T-helper 2 cell (primary cell): ENCODE measurements at places on chromosomes 7 and 10.

- DNase-seq = no peak
These were observed 154.6 kb upstream of the RHEB start for GRCh38 chr7:151674161-151674920.

- no peak for DNase-seq
These were observed 29.9 kb upstream of the CC2D2B start for GRCh38 chr10:95877881-95878280.

DNA sequence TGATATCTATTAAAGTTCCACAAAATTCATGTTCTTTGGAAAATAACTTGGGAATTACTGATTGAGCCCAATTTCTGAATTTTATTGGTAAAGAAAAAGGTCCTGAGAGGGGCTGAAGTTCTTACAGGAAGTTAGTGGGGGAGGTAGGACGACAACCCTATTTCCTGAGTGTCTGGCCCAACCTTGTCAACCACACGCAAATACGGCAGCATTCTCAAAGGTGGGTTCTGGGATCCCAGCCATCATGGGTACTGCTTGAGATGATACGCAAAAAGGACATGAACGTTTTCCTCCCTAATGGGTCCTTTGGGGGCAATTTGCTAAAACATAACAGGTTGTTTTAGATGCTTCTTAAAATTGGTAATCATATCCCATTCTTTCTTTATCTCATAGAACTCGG, 2.7 kb upstream of the PDCD4 start:
- no peak for DNase-seq

- no peak for DNase-seq
These were observed 16.2 kb upstream of the BLNK start for GRCh38 chr10:96287392-96288105.

DNA sequence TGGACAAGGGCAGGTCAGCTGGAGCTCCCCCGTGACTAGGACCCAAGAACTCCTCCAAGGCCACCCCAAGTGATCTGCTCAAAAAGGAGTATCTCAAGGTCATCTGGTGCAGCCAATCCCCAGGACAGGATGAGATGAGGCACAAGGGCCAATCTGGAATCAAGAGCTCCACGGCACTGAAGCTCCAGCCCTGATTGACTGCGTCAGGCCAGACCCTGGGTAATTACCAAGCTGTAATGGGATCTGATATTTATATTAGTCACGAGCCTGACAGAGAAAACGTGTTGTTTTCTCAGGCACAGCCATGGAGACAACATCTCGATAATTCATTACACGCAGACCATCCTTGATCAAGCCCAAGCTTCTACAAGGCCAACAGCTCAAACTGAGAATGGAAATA, 4.2 kb downstream of the KCNMA1 start:
- no peak for DNase-seq

DNA sequence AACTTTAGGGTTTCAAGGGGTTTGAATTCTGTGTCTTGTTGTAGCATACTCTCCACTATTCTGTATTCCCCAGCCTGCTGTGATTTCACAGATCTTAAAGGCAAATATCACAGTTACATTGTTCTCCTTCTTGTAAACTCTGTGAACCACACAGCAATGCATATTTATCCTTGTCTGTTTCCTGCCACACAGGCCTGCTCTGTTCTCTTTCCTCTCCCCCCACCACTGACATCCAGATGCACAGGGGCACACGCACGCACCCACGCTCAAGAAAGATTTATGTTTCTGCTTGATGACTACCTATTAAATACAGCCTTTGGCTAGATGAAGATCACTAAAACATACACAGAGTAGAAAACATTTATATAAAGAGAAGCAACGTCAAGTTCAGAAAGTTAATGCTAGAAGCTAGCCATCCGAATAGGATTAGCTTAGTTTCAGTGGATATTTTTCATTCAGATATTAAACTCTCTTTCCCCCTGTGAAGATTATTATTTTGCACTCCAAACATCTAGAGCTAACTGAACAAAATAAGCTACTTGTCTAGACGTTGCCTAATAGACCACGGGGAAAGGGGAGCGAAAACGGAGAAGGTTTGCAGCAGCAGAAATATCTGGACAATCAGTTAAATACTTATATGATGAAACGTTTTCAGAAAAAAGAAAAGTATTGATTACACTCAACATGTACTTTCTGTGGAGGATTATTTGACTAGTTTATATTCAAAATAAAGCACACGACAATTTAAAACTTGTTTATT, 193.1 kb upstream of the SEMA3C start:
- no peak for DNase-seq

DNA sequence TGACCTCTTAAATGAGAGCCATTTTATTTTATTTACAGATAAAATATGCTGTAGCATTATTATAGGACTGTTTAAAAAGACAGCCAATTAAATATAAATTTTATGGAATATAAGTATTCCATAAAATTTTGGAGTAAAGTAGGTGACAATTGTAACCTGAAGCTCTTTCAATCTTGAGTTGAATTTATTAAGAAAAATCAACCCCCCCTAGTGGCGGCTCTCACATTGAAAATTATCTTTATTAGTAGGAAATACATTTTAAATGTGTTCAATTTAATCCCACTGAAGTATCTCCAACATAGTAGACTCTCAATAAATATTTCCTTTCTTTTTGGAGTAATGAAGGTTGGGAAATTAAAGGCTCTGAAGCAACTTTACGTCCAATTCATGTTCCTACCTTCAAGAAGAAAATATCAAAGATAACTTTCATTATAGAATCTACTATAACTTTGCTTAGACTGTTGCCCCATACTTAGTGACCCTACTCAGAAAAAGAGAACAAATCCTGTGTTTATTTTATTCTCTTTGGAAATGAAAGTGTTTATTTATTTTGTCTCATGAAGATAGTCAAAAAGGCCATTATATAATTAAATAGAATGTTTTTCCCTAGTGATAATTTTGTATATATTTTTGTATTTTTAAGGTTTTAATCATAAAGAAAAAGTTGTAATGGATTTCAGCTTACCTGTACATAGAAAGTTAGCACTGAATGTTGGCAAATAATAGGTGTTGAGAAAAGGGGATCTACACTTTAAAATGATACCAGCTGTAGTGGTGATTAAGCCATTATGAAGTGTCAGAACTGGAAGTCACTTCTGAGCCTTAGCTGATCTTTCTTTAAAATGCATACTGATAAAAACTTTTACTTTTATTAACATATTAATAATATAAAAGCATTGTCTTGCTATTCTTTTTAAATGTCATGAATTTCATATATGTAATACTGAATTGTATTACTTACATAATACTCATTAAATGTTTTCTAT, 3.3 kb downstream of the AHR start:
- no peak for DNase-seq

GRCh38 chr7:135669774-135670173, 7.5 kb downstream of the STMP1 start:
- no peak for DNase-seq

DNA sequence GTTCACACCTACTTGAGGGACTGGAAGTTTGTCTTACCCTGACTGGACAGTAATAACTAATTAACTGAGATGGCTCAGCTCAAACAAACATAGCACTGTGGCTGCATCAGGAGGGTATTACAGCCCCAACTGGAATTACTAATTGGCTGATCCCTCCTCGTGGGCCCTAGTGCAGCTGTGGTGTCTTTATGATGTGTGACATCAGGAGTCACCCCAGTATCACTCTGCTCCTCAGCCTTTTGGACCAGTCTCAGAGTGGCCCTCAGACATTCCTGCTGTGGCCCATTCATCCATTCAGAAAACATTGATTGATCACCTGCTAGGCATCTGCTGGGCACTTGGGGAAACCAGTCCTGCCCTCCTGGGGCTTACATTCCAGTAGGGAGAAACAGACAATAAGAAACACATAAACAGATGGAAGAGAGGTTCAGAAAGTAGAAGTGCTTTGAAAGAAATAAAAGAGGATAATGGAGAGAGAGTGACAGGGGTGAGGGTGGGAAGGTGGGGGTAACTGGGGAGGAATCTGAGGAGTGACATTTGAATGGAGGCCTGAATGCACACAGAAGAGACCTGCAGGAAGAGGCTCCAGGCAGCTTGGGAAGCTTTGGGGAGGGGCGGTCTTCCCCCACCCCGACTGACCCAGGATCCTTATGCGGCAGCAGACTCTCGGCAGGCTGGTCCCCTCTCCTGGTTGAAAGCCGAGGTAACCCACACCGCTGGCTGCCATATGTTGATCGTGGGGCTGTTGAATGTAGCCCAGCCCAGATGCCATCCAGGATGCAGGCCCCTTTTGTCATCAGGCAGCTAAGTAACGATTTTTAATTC, 113.1 kb downstream of the C10orf105 start:
- DNase-seq = no peak

GRCh38 chr10:113056030-113056429, 106.0 kb downstream of the TCF7L2 start:
- DNase-seq = no peak

GRCh38 chr7:117011419-117012260, 58.3 kb downstream of the ST7 start:
- no peak for DNase-seq

- DNase-seq = no peak
These were observed 3.2 kb upstream of the NRBF2 start for GRCh38 chr10:63129888-63130287.
